GM20000 (cell line): ENCODE measurements at places on chromosomes 7 and 10.
A peak's percentile ranks its signal among the peaks of the same experiment; 100 is the strongest.

DNA sequence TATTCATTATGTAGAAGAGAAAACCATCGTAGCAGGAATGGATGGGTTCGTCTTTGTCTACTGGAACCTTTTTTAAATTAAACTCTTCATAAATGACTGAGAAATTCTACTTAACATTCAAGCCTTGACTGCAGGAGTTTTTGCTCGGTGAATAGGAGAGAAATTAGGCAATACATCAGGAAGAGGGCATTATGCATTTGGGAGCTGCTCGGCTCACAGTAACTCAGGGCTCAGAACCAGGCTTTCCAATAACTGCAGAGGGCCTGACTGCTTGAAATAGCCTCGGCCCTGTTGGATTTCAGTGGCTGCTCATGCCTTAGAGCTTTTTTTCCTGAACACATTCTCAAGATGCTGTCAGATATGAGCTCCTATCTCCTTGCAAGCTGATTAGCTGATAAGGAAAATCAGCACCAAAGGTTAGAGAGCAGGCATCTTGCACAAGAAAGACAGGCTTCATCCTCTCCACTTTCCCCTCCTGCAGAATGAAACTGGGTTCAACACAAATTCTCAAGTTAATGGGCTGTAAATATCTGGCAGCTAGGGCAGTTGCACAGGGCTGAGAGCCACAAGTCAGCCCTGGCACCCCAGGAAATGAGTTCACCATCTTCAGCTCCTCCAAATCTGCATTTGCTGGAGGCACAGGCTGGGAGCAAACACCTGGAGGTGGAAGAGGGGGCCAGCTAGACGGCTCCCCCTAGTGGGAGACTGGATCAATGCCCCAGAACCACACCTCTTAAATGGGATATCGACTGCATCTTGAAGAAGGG lies 24.3 kb downstream of the TECTB start:
- peak; percentile 69 for DNase-seq

- DNase-seq, result no peak
These were observed 217.6 kb downstream of the GFRA1 start for GRCh38 chr10:116055252-116055916.

DNA sequence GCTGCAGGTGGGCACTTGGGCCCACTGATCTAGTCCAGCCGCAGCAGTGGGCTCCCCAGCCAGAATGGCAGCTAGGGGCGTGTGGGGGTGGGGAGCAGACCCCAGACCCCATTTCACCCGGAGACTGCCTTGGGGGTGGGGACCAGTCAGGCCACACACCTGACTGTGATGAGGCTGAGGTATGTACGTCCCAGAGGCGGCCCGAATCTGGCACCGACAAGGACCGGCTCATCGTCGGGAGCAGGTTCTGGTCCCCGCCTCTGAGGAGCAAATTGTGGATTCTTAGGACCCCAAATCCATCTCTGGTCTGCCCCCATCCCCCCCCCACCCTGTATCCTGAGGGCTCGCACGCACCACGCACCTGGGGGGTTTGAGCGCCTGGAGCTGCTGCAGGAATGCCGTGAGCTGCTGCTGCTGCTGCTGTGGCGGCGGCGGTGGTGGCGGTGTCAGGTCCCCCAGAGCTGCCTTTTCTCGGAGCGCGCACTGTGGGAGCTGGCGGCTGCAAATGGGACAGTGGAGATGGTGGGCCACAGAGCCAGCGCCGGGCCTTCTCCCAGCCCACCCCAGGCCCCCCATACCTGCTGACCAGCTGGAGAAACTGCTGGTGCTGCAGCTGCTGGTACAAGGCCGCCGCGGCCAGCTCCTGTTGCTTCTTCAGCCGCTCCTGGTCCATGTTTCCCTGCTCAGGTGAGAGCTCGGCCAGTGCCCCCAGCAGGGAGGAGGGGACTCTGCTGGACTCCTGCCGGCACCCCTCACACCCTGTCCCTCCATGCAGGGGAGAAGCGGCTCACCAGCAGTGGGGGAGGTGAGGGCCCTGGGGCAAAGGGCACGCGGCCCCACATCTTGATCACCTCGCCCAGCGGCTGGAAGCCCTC lies 10.2 kb downstream of the GIGYF1 start:
- peak; percentile 21 for DNase-seq

DNA sequence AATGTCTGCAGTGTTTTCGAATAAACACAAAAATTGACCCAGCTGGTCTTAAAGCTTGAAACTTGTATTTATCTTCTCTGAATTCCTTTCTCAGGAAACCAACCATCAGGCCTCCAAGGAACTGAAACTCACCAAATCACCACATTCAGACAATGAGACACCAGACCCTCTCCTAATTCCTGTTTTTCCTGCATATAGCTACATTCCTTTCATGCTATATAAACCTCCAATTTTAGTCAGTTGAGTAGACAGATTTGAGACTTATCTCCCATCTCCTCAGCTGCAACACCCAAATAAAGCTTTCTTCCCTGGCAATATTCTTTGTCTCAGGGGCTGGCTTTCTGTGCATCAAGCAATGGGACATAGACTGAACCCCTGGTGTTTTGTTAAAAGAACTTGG lies 317.0 kb downstream of the CACNA2D1 start:
- DNase-seq, result no peak

- DNase-seq, result no peak
These were observed 43.0 kb downstream of the COL13A1 start for GRCh38 chr10:69844698-69845097.

GRCh38 chr7:78709658-78710057 lies 743.8 kb downstream of the MAGI2 start:
- no peak for DNase-seq

DNA sequence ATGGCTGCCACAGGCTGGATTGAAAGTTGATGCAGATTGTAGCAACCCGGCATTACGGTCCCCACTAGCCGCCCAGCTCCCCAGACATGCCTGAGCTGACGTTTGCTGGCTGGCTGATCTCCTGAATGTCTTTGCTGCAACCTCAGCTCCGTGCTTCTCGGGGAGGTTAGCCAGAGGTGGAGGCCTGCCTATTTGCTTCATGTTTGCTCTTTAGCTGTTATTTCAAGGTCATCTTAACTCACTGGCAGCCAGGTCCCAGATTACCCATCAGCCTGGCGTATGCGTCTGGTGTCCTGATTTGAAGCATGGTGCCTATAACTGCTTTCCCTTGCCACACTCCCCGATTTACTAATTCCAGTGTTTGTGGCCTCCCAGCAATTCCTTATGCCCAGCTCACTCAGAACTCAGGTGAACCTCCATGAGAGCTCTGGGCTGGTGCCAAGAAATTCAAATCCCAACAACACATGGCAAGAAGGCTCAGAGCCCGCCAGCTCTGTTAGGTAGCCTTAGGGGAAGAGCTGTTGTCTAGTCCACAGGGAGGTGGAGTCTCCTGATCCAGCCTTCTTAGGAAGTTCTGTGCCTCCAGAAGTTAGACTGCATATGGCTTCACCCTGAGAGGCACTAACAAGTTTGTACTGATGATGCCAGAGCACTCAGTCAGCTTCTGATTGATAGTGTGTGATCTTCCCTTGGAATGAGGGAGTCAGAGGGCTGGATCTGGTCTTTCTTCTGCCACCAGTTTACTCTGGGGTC lies 69.7 kb upstream of the EXOC4 start:
- no peak for DNase-seq

GRCh38 chr7:112573302-112574039 lies 92.7 kb downstream of the LSMEM1 start:
- no peak for DNase-seq

DNA sequence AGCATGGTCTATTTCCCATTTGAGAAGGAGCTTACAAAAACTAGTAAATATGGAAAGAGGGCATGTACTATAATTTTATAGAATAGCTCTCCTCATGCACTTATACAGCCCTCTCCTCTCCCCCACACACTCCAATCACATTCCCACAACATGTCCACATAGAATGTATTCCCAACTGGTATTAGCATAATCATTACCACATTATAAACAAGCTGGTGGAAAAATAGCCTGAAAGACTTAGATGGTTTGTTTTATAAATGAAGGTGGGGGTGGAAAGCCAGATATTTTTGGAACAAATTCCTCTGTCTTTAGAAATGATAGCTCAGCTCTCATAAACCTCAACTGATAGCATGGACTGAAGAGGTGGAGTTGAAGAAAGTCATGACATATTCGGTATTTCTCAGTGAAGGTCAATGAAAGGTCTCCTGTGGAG lies 410.1 kb downstream of the SUGCT start:
- no peak for DNase-seq

DNA sequence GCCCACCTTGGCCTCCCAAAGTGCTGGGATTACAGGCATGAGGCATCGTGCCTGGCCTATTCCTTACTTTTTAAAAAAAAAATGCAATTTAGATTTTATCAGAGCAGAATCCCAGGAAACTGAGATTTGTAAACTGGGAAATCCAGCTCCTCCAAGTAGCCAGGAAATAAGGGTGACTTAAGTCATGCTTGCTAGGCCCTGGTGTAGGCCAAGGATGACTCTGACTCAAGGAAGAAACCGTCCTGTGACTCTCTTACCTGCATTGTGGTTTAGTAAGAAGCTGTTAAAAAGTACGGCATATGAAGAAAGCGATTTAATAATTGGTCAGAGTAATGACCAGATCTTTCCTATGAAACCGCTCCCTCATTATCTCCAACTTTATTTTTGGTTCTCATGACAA lies 10.2 kb downstream of the PFKP start:
- DNase-seq, result no peak

GRCh38 chr10:125085258-125086054 lies 74.9 kb downstream of the CTBP2 start:
- DNase-seq, result no peak

GRCh38 chr7:108178398-108178797 lies 48.2 kb upstream of the LAMB4 start:
- DNase-seq, result no peak

GRCh38 chr7:41984888-41985287 lies 252.1 kb downstream of the GLI3 start:
- no peak for DNase-seq

- DNase-seq, result no peak
These were observed 189.7 kb downstream of the CCDC3 start for GRCh38 chr10:12811826-12812225.

GRCh38 chr7:91838439-91838838 lies 42.1 kb downstream of the MTERF1 start:
- DNase-seq, result no peak

DNA sequence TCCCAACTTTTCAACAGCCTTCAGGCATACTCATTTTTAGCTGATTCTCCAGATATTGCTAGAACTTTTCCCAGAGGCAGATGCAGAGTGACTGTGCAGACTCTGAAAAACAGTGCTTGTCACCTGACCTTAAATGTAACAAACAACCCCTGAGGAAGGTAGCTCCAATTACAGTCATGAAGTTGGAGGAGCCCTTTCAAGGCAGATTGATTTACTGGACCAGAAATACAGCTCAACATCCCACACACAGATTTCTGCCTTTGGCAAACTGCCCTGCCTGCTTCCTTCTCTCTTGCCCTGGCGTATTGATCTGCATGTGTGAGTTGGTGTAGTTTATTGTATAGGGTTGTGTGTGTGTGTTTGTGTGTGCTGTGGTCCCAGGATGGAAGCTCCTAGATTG lies 38.5 kb downstream of the PYROXD2 start:
- DNase-seq, result no peak

DNA sequence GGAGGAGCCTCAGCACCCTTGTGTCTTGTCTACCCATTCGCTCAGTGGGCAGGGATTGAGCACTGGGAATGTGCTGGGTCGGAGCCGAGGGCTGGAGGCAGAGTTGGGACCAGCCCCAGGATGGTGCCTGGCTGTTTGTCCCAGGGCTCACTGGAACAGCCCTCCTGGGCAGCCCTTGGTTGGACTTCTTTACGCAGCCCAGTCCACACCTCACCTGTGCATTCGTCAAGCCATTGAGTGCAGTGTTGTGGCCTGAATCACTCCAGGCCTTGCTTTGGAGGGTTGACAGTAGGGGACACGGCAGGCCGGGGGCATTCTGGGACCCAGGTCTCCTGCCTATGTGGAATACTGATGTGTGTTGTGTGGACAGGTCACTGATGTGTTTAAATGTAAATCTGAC lies 229.6 kb downstream of the MGMT start:
- no peak for DNase-seq

DNA sequence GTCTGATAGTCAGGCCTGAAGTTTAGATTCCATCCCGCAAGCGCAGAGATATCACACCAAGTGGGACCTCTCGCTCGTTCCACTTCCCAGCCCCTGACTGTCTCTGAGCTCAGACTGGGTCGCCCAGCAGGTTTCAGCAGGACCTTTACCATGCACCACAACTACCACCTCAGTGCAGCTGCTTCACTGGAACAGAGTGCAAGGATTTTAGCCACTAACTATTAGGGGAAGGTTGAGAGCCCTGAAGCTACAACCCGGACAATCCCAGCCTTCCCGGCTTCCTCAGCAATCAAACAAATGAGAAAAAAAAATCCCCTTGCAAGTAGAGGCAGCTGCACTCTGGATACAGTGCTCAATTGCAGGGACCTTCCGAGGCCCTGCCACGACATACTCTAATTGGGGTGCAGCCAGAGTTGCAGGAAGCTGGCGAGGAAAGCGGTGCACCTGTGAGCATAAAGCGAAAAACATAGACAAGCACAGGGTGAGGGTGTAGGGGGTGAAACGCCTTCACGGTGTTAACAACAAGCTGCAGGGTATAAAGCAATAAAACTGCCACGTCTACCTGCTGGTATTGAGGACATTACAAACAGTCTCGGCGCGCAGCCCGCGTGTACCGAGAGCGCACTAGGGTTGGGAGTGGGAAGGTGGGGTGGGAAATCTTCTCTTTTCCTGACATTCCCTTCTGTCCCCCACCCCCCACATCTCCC lies 2.6 kb upstream of the DLX6 start:
- DNase-seq, result no peak

- no peak for DNase-seq
These were observed 360.2 kb upstream of the NRG3 start for GRCh38 chr10:81514811-81515210.

- DNase-seq, result no peak
These were observed 383.2 kb downstream of the PTPRN2 start for GRCh38 chr7:158204453-158204852.

GRCh38 chr7:14505906-14506305 lies 396.6 kb downstream of the DGKB start:
- DNase-seq, result no peak

DNA sequence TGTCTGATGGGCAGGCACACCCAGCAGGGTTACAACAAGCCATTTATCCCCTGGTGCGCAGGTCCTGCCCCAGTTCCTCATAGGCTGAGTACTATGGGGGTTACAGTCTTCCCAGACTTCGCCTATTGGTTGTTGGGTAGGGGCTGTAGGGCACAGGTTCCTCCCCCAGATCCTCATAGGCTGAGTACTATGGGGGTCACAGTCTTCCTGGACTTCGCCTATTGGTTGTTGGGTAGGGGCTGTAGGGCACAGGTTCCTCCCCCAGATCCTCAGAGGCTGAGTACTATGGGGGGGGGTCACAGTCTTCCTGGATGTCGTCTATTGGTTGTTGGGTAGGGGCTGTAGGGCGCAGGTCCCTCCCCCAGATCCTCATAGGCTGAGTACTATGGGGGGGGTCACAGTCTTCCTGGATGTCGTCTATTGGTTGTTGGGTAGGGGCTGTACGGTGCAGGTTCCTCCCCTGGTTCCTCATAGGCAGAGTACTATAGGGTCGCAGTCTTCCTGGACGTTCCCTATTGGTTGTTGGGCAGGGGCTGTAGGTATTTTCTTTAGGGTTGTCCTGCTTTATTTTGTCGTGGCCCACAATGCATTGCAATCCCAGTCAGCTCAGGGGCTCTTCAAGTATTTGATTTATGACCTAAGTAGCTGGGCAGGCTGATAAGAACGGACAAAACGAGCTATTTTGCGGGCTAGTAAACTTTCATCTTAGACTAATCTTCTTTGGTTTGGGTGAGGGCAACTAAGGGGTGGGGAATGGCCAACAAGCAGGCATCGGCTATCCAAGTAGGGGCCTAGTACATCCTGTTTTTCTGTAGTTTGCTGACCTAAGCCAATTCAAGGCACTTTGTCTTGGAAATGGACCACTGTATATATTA lies 3.4 kb downstream of the LRRC27 start:
- peak; percentile 87 for DNase-seq
